ENCODE measurements at places on chromosomes 3 and 15.

DNA sequence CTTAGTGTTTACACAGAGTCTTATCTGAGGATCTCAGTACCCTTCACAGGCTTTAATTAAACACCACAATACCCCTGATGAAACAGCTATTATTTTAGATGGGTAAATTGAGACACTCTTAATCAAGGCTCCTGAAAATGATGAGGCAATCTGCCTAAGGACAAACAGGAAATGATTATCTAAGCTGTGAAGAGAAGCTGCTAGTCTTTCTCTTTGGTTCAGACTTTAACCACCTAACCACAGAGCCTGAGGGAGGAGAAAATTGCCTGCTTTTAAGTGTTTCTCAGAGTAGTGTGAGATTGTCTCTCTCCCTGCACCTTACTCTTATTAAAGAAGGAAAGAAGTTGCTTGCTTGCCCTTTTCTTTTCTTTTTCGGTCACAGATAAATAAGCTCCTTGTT is 364.3 kb upstream of the ADAMTS9 start:
- DNase-seq: no peak

DNA sequence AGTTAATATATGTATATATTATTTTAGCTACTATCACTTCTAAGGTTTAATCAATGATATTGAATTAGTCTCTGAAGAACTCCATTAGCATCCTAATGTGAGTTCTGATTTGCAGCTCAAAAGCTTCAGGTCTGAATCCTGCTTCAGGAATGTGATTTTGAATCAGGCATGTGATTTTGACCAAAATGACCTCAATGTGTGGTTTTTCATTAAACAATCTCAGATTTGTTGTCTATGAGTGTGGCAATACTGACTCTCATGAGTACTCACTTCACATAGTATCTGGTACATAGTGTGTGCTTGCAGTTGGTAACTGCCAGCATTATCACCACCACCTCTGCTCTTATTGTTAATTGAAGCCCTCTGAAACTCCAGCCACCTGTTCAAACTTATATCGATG is 251.0 kb downstream of the KCNH8 start:
- DNase-seq: no peak

DNA sequence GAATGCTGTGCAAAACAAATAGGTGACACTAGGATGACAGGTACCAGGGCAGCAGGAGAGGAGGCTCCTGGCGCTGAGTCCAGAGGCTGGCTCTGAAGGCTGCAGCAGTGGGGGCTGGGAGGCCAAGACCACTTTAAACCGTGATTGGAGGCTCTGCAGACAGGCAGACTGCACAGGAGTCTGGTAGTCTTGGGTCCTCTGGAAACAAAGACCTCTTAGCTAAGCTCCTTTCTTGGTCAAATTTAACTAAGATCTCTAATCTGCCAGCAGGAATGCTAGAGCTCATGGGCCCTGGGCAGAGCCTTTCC is 4.4 kb upstream of the MUSTN1 start:
- no peak for DNase-seq

- DNase-seq: no peak
These were observed 66.5 kb downstream of the MBNL1 start for GRCh38 chr3:152335273-152335672.

DNA sequence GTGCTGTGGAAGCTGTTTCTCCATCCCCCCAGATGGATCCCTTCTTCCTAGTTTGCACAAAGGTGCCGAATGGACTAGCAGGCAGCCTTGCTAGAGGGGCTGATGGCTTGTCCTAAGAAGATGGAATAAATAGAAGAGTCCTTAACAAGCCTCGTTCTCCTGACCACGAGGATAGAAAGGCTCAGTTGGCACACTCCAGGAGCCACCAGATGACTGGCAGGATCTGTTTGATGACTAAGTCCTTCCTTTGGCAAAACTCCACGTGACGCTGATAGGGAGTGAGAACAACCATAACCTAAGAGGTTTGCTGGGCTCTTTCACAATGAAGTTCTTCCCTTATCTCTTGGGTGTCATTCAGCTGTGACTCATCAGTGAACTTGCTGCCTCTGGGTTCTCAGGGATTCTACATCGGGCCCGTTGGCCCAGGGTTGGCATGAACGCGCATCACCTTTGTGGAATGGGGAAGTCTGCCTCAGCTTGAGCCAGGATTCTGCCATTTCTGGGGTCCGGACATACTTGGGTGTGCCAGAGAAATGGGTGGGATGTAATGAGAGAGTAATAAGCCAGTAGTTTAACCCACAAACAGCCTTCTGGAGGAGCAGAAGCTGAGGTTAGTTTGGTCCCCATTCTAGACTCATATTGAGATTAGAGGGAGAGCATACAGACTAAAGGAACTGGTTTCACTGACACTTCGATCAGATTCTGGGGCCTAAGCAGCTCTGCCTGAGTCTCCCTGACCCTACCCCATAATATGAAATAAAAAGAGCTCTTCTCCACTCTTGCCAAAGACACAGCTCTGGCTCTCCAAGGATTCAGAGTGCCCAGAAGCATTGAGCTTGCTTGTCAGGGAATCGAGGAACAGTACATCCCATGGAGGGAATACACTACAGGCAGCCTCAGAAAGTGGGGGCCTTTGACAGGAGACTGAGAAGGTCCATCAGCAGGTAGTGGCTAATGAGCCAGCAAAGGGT is 2.0 kb upstream of the MELTF start:
- peak; percentile 100 for DNase-seq

GRCh38 chr3:194688200-194688740 is 2.6 kb downstream of the FAM43A start:
- DNase-seq: peak; percentile 71

- peak; percentile 28 for DNase-seq
These were observed 269.3 kb downstream of the ARPP21 start for GRCh38 chr3:35908366-35909232.

GRCh38 chr3:39086144-39086543 is 21.3 kb downstream of the GORASP1 start:
- DNase-seq: no peak

GRCh38 chr3:71564361-71564760 is 19.2 kb downstream of the FOXP1 start:
- no peak for DNase-seq

DNA sequence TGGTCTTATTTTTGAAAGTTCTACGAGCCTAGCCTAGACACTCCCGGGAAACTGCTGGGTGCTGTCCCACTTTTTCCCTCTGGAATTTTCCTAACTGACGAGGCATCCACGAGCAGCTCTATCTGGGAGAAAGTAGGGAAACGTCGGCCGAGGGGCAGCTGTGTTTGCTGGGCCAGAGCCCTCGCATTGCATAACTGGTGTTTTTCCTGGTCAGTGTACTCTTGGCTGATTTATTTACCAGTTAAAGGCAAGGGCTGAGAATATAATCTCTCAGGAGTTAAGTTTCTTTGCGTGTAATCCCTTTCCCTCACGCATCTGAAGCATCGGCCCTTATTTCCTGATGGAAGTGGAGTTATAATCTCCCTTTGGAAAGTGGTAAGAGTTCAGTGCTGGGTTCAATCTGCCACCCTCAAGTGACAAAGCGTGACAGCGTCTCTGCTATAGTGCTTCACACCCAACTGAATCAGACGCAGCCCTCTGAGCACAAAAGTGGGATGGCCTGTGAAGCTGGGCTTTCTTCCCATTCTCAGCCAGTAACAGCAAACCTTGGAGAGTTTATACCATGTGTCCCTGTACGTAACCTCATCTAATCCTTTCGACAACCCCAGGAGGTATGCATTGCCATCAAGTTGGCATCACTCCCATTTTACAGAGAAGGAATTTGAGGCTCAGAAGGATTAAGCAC is 311.5 kb downstream of the RORA start:
- no peak for DNase-seq

- DNase-seq: no peak
These were observed 26.2 kb upstream of the SRP14 start for GRCh38 chr15:40065166-40065565.

- peak; percentile 1 for DNase-seq
These were observed 10.1 kb downstream of the SCN10A start for GRCh38 chr3:38805765-38806386.

DNA sequence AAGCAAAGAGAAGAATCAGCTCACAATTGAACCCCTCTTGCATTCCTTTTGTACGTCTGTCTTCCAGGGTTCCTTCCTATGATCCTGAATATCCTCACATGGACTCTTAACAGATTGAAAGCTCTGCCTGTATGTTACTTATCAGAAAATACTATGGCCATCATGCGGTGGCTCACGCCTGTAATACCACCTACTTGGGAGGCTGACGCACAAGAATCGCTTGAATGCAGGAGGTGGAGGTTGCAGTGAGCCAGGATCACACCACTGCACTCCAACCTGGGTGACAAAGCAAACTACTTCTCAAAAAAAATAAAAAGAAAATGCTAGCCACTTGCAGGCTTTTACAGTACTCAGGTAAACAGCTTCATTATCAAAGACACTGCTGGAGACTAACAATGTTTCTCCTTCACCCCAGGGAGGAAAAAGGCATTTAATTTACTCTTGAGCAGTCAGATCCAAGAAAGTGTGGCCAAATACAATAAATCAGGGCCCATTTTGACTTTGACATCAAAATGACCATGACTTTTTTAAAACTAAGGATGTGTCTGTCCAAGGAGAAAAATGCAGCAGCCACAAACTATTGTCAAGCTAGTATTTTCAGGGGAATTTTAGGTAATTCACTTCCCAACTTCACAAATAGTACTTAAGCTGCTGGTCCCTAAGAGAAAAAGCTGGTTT is 27.3 kb downstream of the NPTN start:
- no peak for DNase-seq

DNA sequence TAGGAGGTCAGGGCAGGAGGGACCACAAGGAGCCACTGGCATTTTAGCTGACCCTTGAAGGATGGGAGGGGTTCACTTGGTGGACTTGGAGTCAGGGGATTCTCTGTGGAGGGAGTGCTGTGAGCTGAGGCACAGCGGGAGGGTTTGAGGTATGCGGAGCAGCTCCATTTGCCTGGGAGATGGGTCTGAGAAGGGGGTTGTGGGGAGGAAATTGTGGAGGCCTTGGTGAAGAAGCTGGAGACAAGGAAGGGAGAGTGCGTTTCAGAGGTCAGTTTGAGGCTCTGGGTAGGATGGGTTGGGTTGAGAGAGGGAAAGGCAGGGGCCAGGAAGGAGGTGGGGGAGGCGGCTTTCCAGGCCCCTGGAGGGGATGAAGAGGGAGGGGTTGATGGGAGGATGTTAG is 20.2 kb downstream of the PLEKHO2 start:
- DNase-seq: no peak

DNA sequence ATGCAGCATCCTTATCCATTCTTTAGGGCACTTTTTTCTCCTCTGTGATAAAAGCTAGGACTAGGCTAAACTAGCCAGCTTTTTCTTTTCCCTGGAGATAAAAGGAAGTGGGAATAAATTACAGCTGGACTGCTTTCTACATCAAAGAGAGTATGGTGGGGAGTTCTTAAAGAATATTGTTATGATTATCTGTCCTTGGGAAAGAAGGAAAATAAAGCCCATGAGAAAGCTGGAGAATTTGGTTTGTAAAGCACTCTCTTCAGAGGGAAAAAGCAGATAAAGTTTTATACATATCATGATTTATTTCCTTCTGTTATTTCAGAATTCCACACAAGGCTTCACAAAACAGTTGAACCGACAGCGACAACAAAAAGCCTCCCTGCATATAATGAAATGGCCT is 923.0 kb downstream of the DIPK2A start:
- no peak for DNase-seq

DNA sequence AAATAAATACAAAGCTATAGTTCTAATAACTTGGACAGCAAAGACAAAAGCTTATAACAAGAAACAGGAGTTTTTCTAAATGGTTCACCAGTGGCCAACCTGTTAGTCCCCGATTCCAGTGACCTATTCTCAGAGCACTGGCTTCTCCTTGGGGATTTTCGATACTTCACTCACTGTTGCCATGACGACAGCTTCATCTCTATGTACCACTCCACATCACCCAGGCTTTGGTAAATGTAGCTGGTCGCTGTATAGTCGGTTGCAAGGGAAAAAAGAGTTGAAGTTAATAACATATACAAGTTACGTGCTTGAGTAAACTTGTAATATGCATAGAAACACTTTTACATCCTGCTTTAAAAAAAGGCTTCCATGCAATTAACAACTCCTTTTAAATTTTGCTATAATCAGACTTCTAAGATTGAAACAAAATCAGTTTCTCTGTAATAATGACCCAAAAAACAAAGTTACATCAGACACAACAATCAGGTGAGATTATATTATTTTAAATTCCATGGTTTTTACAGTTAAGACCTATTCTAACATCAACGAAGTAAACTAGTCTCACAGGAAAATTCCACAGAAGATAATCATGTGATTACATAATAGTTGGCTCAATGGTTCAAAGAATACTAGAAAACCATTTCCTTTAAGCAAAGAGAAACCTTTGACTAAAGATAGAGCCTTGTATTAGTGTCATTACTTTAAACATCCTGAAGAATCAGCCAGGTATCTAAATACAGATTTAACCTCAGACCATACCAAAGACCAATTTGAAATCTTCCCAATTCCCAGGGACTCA is 2.9 kb downstream of the CCNL1 start:
- no peak for DNase-seq

DNA sequence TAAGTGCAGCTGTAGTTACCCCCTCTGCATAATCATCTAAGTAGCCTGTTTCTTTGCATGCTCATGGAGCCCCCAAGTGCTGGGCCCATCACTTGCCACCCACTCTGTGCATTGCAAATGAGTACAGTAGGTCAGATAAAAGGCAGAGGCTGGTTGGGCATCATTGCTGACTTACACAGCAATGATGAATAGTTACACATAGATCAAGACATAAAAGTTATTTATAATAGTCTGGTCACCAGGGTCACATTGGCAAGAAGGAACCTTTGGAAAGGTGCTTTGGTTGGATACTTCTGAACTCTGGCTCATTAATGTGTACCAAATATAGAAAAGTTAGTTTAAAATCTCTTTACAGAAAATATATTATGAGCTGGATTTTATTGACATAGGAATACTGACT is 111.6 kb downstream of the MITF start:
- DNase-seq: no peak

DNA sequence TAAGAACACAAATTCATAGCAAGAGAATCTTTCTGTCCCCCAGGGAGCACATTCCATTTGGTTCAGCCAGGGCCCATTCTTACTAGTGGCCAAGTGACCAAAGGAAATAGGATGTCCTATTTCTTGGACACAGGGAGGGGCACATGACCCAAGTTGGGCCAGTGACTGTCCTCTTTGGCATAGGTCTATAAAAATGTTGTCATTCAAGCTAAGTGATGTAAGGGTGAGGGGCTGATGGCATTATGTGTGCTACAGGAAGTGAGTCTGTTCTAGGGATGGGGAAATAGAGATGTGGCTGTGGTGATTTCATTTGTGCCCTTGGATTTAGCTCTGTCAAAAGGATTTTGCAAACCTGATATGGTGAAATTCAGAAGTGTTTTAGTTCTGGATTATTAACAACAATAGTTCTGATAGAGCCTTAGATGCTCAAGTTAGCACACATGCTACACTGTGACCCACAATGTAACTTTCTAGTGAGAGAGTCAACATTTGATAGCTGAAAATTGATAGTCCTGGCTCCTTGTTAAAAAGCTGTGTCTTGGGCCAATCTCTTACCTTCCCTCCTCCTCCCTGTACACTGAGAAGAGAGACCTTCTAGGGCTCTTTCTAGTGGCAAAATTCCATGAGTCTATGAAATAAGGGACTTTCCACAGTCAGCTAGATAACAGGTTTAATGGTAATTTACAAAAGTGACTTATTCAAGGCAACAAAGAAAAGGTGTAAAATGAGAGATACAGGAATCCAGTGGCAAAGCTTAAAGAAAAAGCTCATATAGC is 117.2 kb downstream of the THRB start:
- no peak for DNase-seq

- DNase-seq: no peak
These were observed 2.2 kb downstream of the MBNL1 start for GRCh38 chr3:152270937-152271336.
